ENCODE measurements at places on chromosomes 7 and 10. TPM values are rescaled to one million over a fixed set of nuclear protein-coding genes. Genes with fewer than 3 reads are reported as not detected.

GRCh38 chr7:120733143-120733542 is 124.8 kb downstream of the TSPAN12 start:
- no peak for DNase-seq
- no peaks in the 10 kb centered on the region for H3K36me3 ChIP-seq
- H3K4me1 ChIP-seq: peaks cover 1% of the 10 kb centered on the region
- H3K4me3 ChIP-seq: no peak overlapping the region
- H3K27ac ChIP-seq: no peak overlapping the region

DNA sequence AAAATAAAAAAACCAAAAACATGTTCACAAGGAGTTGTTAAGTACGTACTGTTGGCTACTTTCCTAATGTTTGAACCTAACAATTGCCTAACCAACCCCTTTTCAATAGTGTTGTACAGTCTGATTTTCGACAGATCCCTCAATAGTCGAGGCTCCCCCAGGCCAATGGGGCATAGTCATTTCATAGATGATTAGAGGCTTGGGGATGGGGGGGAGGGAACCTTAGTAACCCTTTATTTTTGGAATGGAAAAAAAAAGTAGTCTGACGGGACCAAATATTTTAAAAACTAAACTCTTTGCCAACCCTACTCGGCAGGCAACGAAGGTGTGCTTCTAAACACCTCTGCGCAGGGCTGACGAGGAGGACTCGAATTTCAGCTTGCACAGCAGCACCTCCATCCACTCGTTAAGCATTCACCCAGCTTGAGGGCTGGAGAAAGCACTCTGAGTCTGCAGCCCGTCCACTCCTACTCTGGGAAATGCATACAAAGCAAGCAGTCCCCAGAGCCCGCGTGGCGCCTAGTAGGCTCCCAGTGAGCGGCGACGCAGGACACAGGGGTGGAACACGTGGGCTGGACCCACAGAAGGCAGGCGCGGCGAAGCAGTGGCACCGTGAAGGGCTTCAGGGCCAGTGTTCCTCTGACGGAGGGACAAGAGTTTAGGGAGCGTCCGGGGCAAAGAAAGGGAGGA is 899 bp downstream of the PUS7 start:
- no peaks in the 10 kb centered on the region for H3K27me3 ChIP-seq
- DNase-seq: peak; percentile 33
- peak overlapping the region; percentile 79 for H3K4me3 ChIP-seq
- H3K4me1 ChIP-seq: no peaks in the 10 kb centered on the region

DNA sequence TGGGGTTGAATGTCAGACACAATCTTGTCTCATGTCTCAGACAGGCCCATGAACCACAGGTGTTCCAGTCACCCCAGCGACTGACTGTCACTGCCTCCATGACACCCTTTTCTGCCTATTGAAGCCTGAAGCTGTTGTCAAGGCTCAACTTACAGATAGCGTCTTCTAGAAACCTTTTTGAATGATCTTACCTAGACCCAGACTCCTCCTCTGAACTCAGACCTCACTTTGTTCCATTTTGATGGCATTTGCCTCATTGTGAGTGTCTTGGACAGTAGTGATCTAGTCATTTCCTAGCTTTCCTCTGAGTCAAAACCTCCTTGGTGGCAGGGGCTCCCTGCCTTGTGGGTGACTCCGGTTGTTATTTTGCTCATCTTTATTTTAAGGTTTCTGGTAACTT is 98.3 kb upstream of the AGK start:
- no peak overlapping the region for H3K27ac ChIP-seq
- no peak overlapping the region for H3K4me3 ChIP-seq
- DNase-seq: no peak
- H3K27me3 ChIP-seq: no peaks in the 10 kb centered on the region
- no peaks in the 10 kb centered on the region for H3K4me1 ChIP-seq

GRCh38 chr10:61099756-61100155 is 155.8 kb upstream of the RHOBTB1 start:
- H3K27ac ChIP-seq: no peak overlapping the region
- DNase-seq: no peak
- no peak overlapping the region for H3K4me3 ChIP-seq
- no peaks in the 10 kb centered on the region for H3K4me1 ChIP-seq
- no peaks in the 10 kb centered on the region for H3K27me3 ChIP-seq

DNA sequence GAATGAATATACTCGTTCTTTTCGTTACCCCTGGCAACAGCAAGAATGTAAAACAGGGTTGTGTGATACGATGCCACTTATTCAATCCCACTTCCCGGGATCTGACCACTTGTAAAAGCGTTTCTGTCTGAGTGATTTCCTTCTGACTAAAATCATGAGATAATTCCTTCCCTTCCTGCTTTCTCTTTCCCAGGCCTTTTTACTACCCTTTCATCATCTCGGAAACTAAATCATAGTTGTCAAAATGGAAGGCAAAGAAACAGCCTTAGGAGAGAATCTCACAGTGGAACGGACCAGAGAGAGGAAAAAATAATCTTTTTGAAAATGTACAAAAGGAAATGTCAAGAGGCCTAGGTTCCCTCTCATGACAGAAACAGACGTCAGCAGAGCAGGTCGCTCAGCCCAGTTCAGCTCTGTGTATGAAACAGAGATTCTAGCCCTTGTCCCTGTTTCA is 29.8 kb downstream of the DIP2C start:
- DNase-seq: no peak
- peaks cover 13% of the 10 kb centered on the region for H3K4me1 ChIP-seq
- H3K4me3 ChIP-seq: no peak overlapping the region
- no peaks in the 10 kb centered on the region for H3K27me3 ChIP-seq

DNA sequence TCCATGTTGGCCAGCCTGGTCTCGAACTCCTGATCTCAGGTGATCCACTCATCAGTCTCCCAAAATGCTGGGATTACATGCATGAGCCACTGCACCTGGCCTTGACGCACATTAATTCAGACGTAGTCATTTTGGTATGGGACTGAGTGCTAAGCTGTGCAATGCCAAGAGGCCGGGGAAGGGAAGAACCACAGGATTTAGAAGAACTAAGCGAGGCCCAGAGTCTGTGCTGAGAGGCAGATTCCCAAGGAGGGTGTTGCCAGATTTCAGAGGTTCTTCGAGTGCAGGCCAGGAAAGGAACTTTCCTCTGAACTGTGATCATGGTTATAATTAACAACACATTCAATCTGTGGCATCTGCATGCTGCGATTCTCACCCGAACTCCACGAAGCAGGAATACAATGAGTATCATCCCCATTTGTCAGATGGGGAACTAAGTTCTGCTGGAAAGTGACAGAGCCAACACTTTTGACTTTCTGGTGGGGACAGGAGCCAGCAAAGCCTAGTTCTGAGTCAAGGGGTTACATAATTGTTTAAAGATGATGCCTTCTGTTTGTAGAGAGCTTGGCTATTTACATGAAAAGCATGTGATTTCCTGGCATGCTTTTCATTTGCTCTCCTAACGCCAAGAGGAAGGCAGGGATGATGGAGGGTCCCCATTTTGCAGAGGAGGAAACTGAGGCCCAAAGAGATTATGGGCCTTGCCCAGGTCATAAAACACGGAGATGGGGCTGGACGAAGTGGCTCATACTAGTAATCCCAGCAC is 6.2 kb upstream of the ZAN start:
- DNase-seq: no peak
- H3K27me3 ChIP-seq: no peaks in the 10 kb centered on the region
- no peaks in the 10 kb centered on the region for H3K4me1 ChIP-seq
- no peak overlapping the region for H3K27ac ChIP-seq
- H3K36me3 ChIP-seq: no peaks in the 10 kb centered on the region

DNA sequence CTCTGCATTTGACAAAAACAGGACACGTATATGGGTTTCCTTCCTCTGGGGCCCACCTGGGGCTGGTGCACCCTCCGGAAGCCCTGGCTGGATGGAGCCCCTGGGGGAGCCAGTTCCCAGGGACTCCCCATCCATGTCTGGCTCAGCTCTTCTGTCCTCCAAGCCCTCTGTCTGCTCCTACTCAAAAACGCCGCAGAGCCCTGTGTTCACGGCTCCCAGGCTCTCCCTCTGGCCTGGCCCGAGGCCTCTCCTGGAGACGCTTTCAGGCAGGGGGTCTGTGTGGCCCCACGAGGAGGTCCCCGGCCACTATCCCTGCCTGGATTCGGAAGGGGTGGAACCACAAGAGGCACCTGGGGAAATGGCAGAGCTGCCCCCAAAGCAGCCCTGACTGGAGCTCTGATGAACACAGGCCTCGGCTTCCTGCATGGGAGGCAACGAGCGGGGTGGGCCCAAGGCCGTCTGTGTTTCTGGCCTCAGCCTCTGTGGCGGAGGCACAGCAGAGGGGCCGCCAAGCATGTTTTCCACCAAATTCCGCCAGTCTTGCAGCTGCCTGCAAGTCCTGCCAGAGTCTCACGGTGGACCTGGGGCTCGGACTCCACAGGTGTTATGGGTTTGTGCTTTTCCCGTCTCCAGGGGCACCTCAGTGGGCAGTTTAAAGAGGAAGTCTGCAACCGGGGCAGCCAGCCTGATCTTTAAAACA is 22.6 kb upstream of the INPP5A start:
- peaks cover 38% of the 10 kb centered on the region for H3K4me1 ChIP-seq
- H3K27me3 ChIP-seq: no peaks in the 10 kb centered on the region
- no peaks in the 10 kb centered on the region for H3K36me3 ChIP-seq
- H3K27ac ChIP-seq: peak overlapping the region; percentile 87
- no peak overlapping the region for H3K4me3 ChIP-seq

- H3K4me1 ChIP-seq: no peaks in the 10 kb centered on the region
- DNase-seq: no peak
Observed at GRCh38 chr10:82236084-82236731, 361.2 kb downstream of the NRG3 start.

DNA sequence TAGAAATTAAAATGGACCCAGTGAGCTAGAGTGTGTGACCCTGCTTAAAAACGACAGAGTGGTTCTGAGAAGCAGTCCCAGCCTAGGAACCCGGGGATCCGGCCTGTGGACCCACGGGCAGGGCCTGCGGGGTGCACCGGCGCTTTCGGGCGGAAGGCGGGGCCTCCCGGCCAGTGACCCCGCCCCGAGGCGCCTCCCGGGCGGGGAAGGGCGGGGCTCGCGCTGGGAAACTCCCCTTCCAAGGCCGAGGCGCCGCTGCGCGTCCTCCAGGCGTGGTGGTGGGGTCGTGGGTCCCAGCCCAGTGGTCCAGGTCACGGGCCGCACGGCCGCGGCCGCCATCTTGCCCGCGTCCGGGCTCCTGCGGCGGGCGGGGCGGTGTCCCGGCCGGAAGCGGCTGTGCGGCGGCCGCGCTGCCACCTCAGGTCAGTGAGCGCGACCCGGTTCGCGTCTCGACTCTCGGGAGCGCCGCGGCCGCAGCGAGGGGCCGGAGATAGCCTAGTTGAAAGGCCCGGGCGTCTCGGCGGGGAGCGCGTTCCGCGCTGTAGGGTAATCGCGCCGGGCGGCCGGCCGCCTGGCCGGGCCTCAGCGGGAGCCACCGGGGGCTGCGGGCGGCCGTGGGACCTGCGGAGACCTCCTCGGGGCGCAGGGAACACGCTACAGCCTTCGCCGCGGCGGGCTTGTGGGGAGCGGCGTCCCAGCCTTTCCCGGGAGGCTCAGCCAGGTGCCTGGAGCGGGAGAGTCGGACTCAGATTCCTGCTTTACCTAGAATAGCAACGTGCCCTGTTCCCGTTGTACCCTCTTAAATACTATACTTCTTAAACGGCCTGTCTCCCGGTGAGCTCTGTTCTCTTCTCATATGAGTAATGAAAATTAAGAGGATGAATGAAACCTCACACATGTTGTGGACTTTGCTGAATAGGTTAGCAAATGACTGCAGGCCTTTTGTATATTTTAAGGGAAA is at the start of gene MIOS:
Gene MIOS, plus strand, starts transcription at position 234 of the 961 bp plus-strand sequence. CDS start 5,592 bp downstream, outside the sequence.
- peak within 1 kb of the TSS; percentile 77 for H3K4me3 ChIP-seq
- no peaks in the 10 kb centered on the region for H3K36me3 ChIP-seq

The CFAP69 gene
- 11.7 TPM for total RNA-seq

The IFIT1 gene
- total RNA-seq: 11.3 TPM

The CPVL gene
- 17.6 TPM for total RNA-seq

The CXCL12 gene
- 19.3 TPM for total RNA-seq

Data from ovary (tissue), 10 donors.